HCEC 1CT (cell line): ENCODE measurements at places on chromosomes 16 and 17.
A peak's percentile ranks its signal among the peaks of the same experiment; 100 is the strongest.

- DNase-seq: no peak
Observed at GRCh38 chr16:67345401-67345800, 18.8 kb downstream of the LRRC36 start.

DNA sequence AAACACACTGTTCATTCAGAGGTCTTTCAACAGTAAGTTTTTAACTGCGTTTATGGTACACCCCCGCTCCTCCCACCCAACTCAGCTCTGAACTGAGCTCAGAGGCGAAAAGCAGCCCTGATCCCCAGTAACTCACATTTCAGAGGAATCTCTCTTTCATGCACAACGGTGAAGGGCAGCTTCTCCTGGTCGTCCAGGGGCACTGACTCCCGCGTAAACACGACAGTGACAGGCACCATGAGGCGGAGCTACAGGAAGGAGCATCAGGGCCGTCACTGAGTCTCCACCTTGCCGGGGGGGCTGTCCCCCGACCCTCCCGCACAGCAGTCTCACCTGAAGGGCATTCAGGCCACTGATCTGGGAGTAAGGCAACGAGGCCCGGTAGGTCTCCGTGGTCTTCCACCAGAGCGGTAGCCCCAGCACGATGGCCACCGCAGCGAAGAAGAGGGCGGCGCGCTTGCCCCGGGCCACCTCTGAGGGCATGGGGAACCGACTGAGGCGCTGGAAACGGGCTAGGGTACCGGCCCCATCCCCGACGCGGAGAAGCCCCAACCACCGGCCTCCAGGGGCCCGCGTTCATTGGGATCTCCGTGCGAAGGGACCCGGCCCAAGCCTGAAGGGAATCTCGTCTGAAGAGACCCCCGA is 486 bp downstream of the PIGS start:
- no peak for DNase-seq

- DNase-seq: peak; percentile 37
Observed at GRCh38 chr16:51524555-51525373, 373.7 kb upstream of the SALL1 start.

DNA sequence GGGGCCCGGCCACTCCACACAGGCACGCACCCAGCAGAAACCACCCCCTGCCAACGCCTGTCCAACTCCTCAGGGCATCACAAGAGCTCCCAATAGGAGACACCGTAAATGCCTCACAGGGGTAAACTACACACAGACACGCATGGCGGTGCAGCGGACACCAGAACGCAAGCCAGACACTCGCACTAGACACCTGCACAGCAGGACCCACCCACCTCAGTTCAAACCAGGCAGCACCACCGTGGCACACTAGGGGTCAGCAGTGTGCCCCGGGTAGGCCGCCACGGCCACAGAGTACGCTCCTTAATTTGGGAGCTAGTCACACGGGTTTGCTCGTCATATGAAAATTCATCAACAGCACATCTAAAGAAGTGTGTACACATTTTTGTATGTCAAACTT is 3.4 kb downstream of the SLC38A10 start:
- peak; percentile 23 for DNase-seq

DNA sequence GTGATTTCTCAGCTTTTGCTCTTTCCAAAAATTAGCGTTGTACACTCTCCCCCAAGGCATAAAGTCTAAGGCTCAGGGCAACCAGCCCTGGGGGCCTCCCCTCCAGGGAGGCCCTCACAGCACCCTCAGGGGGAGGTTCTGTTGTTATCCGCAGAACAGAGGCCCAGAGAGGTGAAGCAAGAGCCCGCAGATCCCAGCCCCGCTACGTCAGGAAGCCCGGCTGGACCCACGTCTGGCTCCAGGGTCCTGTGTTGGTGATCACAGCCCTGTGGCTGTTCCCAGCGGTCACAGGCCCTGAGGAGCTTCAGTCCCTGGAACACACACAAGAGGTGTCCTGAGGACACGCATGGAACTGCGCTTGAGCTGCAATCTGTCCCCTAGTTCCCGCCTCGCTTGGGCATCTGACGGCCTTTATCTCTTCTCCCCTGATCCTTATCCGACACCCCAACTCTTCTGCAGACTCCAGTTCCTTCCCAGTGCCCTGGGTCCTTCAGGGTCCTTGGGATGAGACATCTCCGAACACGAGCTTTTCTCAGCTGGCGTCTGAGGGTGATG is 1.1 kb upstream of the ZG16B start:
- DNase-seq: no peak

- DNase-seq: peak; percentile 67
Observed at GRCh38 chr16:31460582-31461002, 1.3 kb downstream of the ARMC5 start.

DNA sequence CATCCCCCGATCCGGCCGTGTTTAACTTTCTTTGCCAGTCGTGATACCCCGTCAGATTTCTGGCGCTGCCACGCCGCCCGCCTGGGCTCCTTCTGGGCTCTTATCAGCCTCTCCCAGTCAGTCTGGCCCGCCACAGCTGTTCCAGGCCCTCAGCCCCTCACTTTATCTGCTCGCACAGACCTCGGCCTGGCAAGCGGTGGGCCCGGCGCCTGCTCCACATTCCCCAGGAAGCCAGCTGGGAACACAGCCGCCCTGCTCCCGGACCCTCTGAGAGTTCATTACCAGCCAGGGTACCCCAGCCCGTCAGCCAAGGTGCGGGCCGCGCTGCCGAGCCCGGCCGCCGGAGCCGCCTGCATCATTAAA is 157.5 kb downstream of the ZNF423 start:
- DNase-seq: no peak

DNA sequence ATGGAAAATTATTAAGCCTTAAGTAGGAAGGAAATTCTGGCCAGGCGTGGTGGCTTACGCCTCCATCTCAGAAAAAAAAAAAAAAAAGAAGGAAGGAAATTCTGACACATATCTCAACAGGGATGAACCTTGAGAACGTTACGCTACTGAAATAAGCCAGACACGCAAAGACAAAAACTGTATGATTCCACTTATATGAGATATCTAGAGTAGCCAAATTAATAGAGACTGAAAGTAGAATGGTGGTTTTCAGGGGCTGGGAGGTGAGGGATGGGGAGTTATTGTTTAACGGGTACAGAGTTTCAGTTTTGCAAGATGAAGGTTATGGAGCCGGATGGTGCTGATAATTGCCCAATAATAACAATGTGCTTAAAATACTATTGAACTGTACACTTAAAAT is 16.2 kb upstream of the HNF1B start:
- DNase-seq: no peak

- no peak for DNase-seq
Observed at GRCh38 chr17:16999931-17000625, 28.2 kb upstream of the TNFRSF13B start.

DNA sequence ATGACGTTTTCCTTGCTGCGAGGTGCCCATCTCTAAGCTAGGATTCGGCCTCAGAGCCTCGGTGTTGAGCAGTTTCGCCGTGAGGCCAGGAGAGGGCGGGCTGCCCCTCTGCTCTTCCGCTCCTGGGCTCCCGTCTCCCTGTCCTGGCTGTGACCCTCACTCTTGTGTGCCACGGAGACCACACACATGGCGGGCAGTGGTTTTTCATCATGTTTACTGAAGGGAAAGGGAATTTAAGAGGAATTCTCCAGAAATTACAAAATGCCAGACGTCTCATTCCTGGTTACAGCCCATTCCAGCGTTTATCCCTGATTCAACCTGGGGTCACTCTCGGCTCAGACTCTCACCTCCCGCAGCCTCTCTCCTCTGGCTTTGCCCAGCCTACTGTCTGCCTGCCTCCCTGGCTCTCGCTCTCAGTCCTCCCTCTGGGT is 96.8 kb upstream of the ELAC2 start:
- DNase-seq: peak; percentile 50

DNA sequence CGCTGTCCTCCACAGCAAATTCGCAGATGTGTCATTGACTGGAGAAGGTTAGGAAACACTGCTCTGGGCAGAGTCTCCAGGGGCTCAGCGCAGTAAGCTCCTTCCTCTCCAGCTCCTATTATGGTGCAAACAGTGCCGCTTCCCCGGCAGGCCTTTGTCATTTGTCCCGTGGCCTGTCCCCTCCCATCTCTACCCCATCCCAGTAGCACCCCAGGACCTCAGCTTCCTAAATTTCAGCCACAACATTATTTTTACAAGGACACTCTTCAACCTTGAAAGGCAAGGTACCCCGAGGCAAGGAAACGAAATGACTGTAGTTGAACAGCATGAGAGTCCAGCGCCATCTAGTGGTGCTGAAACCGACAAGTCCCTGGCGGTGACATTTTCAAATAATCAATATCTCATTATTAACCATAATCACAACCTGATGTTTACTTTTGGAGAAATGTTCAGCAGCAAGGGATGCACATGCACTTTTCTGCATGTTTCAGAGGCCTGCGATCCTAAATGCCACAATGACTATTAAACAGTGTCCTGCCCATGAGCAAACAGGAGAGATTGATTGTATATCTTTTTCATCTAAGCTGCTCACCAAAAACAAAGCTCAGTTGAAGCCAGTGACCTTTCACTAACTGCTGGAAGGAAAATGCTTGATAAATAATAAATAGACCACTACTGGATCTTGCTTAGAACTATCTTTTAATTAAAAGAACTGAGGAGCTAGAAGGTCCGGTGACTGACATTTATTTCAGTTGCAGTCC is 16.5 kb downstream of the MRPS23 start:
- DNase-seq: peak; percentile 43

DNA sequence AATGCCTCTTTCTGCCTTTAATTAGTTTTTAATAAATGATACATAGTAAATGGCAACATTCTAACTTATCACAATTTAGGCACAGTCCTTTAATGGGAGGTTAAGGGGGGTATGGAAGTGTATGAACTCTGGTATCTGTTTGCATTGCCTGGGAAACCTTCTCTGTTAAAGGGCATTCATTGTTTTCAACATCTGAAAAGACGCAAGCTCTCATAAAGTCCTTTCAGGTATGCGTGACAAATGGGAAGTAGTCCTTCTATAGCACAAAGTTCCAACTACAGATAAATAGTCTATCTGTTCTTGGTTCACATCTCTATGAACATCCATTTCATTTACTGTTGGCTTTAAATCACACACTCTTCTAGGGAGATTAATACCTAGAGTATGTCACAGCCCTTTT is 298.0 kb upstream of the PMFBP1 start:
- DNase-seq: no peak

- peak; percentile 13 for DNase-seq
Observed at GRCh38 chr16:21608639-21609328, 9.4 kb downstream of the METTL9 start.

- no peak for DNase-seq
Observed at GRCh38 chr17:13154398-13154797, 136.6 kb upstream of the ELAC2 start.

GRCh38 chr17:32596628-32597027 is 109.8 kb downstream of the CDK5R1 start:
- no peak for DNase-seq

GRCh38 chr17:76735006-76735405 is 2.1 kb downstream of the SRSF2 start:
- no peak for DNase-seq

GRCh38 chr17:48241131-48241591 is 133.6 kb downstream of the SNX11 start:
- DNase-seq: peak; percentile 91

- no peak for DNase-seq
Observed at GRCh38 chr16:64225036-64225435, 896.8 kb downstream of the CDH11 start.

DNA sequence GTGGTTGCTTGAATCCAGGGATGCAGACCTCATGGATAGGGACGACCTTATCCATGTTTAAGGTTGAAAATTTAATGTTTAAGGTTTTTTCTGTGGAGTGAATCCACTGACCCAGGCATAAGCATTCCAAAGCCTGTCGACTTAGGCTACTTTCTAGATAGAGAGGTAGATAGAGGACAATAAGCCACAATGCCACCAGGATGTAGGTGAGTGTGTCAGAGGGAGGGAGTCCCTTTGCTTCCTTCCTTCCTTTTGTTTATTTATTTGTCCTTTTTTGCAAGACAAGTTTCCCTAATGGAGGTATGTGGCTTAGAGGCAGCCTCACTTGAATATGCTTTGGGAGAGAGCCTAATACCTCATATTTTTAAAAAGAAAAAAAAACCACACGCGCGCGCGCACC is 834.2 kb upstream of the SOX9 start:
- no peak for DNase-seq

GRCh38 chr16:86925067-86925791 is 346.9 kb downstream of the FOXL1 start:
- peak; percentile 84 for DNase-seq

DNA sequence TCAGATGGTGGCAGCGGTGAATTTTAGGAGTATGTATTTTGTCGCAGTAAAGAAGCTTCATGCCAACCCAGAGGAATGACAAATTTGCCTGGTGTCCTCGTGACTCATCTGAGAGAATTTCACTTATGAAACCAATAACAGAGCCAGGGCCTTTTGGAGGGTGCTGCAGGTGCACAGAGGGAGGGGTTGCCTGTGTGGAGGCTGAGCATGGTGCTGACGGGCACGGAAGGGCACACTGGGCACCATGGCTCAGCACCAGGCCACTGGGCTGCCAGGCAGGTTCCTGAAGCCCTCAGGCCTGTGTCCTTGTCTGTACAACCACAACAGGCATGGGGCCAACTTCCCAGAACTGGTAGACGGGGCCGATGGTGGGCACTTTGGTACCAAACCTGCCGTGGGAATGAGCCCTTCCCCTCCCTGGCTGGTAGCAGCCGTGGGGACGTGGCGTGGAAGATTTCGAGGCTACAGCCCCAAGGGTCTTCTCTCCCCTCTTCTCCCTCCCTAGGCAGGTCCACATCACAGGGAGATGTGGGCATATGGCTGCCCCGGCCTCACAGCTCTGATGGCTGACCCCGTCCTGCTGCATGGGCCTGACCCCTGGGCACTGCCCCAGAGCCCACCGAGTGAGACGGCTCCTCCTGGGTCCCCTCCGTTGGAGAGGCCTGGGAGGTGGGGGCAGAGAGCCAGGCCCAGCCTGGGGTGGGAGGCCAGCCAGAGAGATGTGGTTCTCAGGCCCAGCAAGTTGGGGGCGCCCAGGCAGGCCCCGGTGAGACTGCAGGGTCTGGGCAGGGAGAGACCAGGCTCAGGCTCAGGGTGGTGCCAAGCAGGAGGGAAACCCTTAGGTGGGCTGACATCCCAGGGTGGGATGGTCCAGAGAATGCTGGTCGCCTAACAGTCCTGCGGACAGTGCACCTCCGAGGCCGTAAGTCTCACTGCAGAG is 30.2 kb upstream of the ZNF469 start:
- DNase-seq: no peak

- DNase-seq: no peak
Observed at GRCh38 chr17:60716766-60717165, 39.1 kb downstream of the BCAS3 start.

GRCh38 chr16:12548270-12548983 is 255.3 kb downstream of the CPPED1 start:
- no peak for DNase-seq

GRCh38 chr16:53207810-53208752 is 153.3 kb downstream of the CHD9 start:
- peak; percentile 85 for DNase-seq
